ENCODE measurements at places on chromosomes 7 and 10. TPM values are rescaled to one million over a fixed set of nuclear protein-coding genes. Genes with fewer than 3 reads are reported as not detected.

- ATAC-seq: no peak
Observed at GRCh38 chr10:6796231-6796630, 216.2 kb upstream of the PRKCQ start.

- peak; percentile 75 for ATAC-seq
Observed at GRCh38 chr7:18495412-18496340, at the start of gene HDAC9. HDAC9 (plus strand) TSS chr7:18495749; CDS start chr7:18496303, 554 bp downstream.

DNA sequence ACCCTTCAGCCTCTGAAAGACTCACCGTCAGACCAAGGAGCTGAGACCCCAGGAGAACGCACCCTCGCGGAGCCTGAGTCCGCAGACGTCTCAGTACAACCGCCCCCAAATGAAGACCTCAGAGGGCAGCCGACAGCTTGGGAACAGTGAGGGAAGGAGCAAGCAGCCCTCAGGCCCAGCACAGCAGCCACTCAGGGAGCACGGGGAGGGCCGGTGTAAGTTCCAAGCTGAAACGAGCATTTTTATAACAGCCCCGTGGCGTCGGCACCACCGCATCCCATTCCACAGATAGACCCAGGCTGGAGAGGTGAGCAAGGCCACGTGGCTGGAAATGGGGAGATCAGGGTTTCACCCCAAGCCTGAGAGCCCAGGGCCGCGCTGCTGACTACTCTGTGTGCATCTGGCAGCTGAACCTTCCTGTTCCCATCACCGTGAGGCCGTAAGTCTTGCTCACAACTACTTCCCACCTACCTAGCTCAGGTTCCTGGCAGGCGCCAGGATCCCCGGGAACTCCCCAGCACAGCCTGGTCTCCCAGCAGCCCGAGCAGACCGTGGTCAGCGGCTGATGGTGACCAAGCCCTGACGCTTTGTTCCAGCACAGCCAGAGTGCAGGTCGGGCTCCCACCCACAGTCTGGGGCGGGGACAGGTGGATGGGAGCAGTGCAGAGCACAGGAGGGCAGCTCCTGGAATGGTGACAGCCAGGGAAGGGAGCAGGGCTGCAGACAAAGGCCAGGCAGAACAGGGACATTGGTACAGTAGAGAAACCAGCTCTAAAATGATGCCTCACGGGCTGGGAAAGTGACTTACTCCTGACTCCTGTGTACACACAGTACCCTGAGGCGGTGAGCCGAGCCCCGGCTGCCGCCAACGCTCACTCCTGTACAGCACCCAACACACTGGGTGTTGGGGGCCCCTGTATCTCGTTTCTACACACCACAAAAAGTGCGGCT is 6.1 kb upstream of the NOM1 start:
- ATAC-seq: peak; percentile 73

DNA sequence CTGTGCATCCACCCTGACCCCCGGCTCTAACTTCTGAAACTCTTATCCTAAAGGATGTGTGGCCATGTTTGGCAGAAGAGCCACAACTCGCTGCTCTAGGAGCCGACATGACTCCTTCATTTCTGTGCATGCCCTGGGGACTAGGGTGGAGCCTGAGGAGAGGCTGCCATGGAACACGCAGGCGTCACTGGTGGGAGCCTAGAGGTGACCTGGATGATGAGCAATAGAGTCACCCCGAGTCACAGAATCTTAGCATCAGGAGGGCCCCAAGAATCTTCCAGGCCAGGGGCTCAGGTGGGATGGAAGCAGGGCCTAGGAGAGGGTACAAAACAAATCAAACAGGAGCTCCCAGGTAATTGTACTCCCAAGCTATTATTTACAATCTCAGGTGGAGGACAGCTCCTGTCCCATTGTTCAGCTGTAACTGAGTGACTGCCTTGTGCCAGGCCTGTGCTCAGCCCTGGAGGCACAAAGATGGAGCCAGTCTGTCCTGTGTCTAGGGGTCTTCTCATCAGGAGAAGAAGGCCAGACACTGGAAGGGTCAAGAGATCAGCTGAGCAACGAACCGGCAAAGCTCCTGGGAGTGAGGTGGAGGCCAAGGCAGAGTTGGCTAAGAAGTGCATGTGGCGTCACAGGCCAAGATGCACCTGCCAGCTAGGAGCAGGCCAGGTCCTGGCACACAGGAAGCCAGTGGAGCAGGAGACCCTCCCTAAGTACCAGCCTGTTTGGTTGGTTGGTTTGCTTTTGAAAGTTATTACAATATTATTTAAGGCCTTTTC is 5.8 kb upstream of the ZNF22 start:
- peak; percentile 68 for ATAC-seq

DNA sequence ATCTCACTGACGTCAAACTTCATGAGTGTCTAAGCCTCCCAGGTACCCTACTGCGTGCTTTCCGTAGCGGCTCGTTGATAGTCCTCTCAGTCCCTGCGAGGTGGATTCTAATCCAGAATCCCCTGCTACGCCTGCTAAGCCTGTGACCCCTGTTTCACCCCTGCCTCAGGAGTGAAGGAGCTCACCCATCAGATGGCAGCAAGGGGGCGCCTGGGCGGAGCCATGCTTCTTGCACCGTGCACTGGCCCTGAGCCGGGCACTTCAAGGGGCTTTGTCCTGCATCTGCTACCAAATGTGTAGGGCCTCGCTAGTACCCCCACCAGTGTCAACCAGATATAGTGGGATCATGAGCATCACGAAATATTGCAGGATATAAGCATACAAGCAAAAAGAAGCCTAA is 918 bp upstream of the STRA8 start:
- no peak for ATAC-seq

DNA sequence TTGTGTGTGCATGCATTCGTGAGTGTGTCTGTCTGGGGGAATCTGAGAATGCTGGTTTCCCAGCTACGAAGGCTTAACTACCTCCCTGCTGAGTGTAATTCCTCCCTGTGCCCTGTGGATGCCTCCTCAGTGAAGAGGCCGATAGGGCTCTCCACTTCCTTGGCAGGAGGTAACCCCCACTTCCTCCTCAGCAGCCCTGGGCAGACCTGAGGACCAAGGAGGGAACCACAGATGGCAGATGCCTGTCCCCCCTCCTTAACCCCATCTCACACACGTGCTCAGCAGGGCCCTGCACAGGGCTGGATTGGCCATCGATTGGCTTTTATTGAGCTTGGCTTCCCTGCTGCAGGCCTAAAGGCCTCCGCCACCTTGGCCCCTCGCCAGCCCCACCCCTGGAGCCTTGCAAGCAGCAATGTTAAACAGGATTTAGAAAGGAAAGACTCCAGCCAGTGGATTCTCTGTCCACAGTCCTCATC is 45.6 kb upstream of the LRRC4 start:
- no peak for ATAC-seq

- ATAC-seq: peak; percentile 44
Observed at GRCh38 chr10:6738112-6738768, 158.2 kb upstream of the PRKCQ start.

GRCh38 chr7:152354061-152354460 is 81.7 kb downstream of the KMT2C start:
- ATAC-seq: no peak

DNA sequence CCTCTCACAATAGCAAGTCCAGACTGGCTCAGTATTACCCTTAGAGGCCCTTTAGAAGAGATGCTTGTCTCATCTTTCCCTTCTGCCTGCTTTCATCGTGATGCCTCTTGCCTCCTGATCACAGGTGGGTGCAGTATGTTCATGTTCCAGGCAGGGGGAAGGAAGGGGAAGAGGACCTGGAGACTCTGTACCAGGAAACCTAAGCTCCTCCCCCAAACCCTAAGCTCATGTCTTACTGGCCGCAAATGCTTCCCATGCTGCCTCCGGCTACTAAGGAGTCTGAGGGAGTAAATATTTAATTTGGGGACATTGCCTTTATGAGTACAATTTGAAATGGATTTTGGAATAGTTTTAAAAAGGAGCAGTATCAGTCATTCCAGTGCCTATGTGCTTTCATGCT is 192.6 kb downstream of the CDCA7L start:
- no peak for ATAC-seq

- no peak for ATAC-seq
Observed at GRCh38 chr10:73992899-73993788, 4.8 kb upstream of the VCL start.

DNA sequence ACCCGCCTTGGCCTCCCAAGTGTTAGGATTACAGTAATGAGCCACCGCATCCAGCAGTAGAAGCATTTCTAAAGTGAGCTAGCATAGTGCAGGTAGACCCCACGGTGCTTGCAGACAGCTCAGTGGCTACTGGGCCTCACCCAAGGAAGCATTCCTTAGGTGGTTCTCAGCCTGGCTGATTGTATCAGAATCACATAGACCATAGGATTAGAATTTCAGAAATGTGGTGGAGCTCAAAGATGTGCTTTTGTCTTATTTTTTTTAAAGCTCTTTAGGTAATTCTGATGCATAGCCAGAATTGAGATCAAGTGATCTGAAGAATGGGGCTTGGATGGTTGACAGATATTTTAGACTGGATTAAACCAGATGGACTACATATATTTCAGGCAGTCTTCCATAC is 10.9 kb downstream of the ANLN start:
- no peak for ATAC-seq

DNA sequence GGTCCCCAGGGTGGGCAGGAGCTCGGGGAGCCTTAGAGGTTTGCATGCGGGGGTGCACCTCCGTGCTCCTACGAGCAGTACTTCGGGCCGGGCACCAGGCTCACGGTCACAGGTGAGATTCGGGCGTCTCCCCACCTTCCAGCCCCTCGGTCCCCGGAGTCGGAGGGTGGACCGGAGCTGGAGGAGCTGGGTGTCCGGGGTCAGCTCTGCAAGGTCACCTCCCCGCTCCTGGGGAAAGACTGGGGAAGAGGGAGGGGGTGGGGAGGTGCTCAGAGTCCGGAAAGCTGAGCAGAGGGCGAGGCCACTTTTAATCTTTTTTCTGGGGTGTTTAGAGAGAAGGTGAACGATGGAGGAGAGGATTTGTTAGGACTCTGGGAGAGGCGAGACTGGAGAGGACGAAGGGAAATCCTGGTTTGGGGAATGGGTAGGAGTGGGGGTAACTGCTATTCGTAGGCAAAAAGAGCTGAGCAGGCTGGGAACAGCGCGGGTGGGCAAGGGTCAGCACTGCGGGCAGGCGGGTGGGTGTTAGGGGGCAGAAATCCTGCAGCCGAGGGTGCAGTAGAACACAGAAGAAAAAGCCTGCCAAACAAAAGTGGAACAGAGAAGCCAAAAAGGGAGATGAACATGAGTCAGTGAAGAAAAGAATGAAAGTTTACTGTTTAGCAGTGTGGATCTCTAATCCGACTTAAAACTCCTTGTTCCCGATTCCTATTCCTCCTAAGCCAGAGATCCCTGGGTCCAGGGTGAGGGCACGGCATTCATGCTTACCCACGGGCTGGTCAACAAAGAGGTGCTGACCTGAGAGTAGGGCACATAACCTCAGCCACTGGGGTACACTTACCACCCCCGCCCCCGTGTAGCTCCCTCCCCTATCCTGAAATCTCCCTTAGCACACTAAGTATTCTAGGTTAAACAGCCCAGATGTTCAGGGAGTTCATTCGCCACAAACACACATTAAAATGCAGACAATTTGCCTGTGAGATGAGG is 26.9 kb downstream of the PRSS2 start:
- ATAC-seq: peak; percentile 12

GRCh38 chr10:32927750-32928149 is 30.3 kb downstream of the ITGB1 start:
- ATAC-seq: no peak

- no peak for ATAC-seq
Observed at GRCh38 chr10:100934084-100934659, 21.4 kb downstream of the SLF2 start.

DNA sequence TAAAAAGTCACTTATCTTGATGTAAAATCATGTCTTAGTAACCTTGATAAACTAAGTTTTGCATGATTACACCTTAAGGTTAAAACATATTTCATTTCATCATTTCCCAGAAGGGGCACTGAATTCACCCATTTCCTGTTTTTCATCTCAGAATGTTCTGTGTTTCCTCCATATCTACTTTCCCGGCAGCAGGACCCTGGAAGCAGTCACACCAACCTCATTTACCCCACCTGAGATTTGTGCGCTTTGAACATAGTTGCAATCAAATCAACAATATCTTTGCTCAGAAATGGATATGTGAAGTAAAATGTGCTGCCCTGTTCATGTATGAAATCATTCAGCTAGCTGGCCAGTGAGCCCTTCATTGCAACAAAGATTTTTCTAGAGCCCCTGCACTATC is 46.8 kb downstream of the IKZF1 start:
- no peak for ATAC-seq

DNA sequence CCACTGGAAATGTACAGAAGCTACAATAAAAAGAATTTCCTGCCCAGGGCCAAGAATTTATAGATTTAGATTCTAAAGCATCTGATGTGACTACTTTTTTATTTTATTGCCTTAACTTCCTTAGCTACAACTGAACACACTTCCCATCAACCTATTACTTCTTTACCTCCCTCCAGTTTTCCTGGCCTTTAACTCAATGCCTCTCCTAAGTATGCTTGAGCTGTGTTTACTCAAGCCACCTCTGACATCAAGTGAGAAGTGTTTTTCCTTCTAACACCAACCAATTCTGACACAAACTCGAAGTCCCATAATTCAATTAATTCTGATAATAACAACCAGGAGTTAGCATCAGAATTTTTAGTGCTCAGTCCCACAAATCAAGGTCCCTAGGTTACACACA is 170.0 kb downstream of the IMMP2L start:
- ATAC-seq: no peak

DNA sequence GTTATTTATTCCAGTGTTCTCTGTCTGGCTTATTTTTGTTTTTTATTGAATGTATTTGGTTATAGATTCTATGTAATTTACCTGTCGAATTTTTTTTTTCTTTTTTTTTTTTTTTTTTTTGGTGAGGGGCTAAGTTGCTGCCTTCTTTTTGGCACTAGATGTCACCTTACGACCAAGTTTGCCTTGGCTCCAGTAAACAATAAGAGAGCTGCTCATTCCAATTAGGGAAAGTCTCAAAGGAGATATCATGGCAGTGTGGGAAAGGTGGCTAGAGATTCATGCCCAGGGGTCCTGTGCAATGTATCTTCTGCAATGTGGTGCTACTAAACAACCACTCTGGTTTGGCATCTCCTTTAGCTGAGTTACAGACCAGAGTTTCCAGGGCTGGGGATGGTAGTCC is 84.0 kb downstream of the PTPN20 start:
- ATAC-seq: no peak

- no peak for ATAC-seq
Observed at GRCh38 chr10:11118686-11119085, 101.0 kb downstream of the CELF2 start.

- no peak for ATAC-seq
Observed at GRCh38 chr10:23437963-23438546, 820 bp upstream of the OTUD1 start.

PLXNA4 gene
- 1.1 TPM for total RNA-seq

IL6 gene
- total RNA-seq: not detected

CTNNA3 gene
- total RNA-seq: not detected

MALRD1 gene
- total RNA-seq: 0.08 TPM

ASIC3 gene
- 0.52 TPM for total RNA-seq

AKR1C4 gene
- total RNA-seq: not detected

LIPM gene
- total RNA-seq: not detected

RHBDD2 gene
- total RNA-seq: 37.5 TPM

MRPS33 gene
- 54.1 TPM for total RNA-seq

GTPBP4 gene
- 29.6 TPM for total RNA-seq

RNLS gene
- 10.0 TPM for total RNA-seq

TAS2R41 gene
- total RNA-seq: not detected
